ENCODE measurements at places on chromosomes 5 and 9. TPM values are rescaled to one million over a fixed set of nuclear protein-coding genes. Genes with fewer than 3 reads are reported as not detected.
A peak's percentile ranks its signal among the peaks of the same experiment; 100 is the strongest.

GRCh38 chr5:80607343-80607742 lies 37.3 kb upstream of the ANKRD34B start:
- H3K27ac ChIP-seq: no peak overlapping the region
- DNase-seq: no peak
- H3K4me1 ChIP-seq: no peaks in the 10 kb centered on the region

The GRIN1 gene
- not detected for total RNA-seq

DNA sequence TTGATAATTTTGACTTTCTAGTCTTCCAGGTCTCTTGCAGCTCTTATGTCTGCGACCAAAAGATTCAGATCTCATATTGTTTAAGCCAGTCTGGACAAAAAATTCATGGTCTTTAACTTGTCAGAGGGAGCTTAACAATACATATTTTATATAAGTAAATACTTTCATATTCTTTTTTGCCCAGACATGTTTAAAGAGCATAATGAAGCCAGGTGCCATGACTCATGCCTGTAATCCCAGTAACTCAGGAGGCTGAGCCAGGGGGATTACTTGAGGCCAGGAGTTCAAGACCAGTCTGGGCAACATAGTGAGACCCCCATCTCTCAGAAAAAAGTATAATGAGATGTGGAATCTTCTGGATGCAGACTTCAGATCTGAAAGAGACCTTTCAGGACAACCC lies 69.8 kb downstream of the JMY start:
- DNase-seq: no peak
- no peaks in the 10 kb centered on the region for H3K4me1 ChIP-seq
- no peak overlapping the region for H3K4me3 ChIP-seq
- H3K36me3 ChIP-seq: peaks cover 21% of the 10 kb centered on the region

- H3K27ac ChIP-seq: no peak overlapping the region
- no peak for DNase-seq
- H3K4me1 ChIP-seq: no peaks in the 10 kb centered on the region
These were observed 92.2 kb upstream of the TRPM3 start for GRCh38 chr9:71213633-71214032.

- no peak overlapping the region for H3K27ac ChIP-seq
- no peaks in the 10 kb centered on the region for H3K36me3 ChIP-seq
- no peaks in the 10 kb centered on the region for H3K27me3 ChIP-seq
- no peaks in the 10 kb centered on the region for H3K4me1 ChIP-seq
- no peak overlapping the region for H3K4me3 ChIP-seq
These were observed 69.9 kb downstream of the SEMA6A start for GRCh38 chr5:116504593-116505166.

DNA sequence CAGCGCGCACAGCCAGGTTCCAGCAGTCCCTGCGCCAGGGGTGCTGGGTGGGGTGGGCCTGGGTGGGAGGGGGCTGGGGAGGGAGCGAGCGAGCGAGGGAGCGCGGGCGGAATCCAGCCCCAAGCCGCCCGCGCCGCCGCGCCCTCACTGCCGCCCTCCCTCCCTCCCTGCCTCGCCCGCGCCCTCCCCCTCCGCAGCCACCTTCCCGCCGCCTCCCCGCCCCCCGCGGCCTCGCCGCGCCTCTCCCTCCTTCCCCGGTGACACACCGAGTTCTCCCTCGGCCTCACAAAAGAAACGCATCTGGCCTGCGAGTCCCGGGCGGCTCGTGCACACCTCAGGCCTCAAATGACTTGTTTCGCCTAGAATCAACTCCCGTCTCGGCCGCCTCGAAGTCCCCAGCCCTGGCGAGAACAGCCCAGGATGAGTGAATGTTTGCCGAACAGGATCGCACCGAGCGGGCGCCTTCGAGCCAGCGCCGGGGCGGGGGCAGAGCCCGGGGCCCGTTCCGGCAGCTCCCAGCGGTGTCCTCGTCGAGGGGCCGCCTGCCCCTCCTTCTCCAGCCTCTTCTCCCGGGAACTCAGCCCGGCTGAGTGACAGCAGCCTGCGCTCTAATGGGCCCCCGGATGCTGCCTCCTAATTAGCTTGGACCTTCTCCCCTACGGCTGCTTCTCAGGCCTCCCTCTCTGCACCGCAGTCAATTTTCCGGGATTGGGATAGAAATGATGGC lies 371 bp upstream of the PITX1 start:
- DNase-seq: peak; percentile 61
- peaks cover 34% of the 10 kb centered on the region for H3K4me1 ChIP-seq
- H3K27ac ChIP-seq: no peak overlapping the region
- peak overlapping the region; percentile 69 for H3K4me3 ChIP-seq
- H3K36me3 ChIP-seq: no peaks in the 10 kb centered on the region

DNA sequence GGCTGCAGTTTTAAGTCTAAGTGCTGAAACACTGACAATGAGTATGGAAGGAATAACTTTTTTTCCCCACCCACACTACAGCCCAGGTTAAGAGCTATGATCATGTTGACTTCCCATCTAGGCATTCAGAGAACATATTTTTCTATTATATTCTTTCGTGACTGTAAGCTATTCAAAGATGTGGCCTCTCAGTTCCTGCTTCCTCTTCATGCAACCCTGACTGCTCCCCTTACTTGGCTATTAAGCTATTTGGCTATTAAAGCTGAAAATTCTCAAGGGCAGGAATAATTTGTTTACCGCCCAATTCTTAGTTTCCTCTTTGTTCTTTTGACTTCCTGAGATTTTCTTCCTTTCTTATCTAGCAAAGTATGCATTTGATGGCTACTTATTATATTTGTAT lies 18.6 kb upstream of the ALDH1A1 start:
- H3K27ac ChIP-seq: no peak overlapping the region
- DNase-seq: no peak
- no peaks in the 10 kb centered on the region for H3K4me1 ChIP-seq
- H3K4me3 ChIP-seq: no peak overlapping the region
- peaks cover 3% of the 10 kb centered on the region for H3K27me3 ChIP-seq

The CDO1 gene
- 0.31 TPM for total RNA-seq

GRCh38 chr5:131419877-131420276 lies 156.0 kb downstream of the CDC42SE2 start:
- peaks cover 27% of the 10 kb centered on the region for H3K4me1 ChIP-seq
- H3K27ac ChIP-seq: peak overlapping the region; percentile 65
- peaks cover 5% of the 10 kb centered on the region for H3K36me3 ChIP-seq

DNA sequence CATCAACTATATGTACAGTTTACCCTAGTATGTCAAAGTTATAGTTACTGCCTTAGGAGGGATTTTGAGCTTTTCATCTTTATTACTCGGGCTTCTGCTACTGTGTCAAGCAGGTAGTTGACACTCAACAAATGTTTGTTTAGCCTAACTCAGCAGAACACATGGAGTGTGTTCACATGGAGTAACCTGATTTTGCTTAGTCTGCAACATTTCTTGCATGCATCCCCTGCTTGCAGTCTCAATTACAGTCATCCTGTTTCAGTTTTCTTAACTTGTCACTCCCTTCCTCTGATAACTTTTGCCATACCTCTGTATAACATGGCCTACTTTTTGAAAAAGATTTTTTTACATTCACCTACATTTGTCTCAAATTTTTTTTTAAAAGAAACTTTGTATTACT lies 135.5 kb downstream of the NMUR2 start:
- DNase-seq: no peak
- H3K27me3 ChIP-seq: peaks cover 1% of the 10 kb centered on the region
- H3K4me1 ChIP-seq: no peaks in the 10 kb centered on the region
- no peak overlapping the region for H3K4me3 ChIP-seq
- H3K27ac ChIP-seq: no peak overlapping the region

DNA sequence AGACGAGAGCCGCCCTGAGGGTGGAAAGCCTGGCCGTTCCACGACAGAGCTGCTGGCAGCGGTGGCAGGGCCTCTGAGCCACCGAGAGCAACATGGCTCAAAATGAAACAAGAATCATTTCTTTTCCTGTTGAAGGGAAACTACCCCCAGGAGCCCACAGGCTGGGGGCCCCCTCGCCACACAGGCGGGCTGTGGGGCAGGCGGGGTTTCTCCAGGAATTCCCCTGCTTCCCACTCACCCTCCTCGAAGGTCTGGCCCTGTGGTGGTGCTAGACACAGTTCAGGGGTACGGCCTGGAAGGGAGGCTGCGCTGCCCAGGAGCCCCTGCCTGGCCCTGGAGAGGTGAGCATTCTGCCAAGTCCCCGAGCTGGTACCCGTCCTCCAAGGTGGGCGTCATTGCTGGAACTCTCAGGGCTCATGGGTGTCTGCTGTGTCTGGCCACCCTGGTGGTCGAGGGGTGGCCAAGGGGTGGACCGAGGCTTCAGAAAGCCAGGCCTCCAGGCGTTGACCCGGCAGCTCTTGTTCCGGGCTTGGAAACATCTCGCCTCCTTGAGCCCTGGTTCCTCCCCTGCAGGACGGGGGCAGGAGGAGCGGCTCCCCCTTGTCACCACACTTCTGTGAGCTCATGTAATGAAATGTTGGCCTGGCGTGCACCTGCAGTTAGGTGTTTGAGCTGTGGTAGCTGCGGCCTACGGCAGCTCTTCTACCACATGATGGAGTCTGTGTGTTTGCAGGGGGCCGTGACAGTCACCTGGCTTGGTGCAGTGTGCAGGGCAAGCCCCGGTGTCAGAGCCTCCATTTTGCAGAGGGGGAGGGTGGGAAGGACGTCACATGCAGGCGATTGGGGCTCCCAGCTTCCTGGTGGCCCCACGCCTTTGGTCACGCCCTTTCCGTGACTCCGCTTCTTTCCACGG lies 65.3 kb downstream of the RXRA start:
- H3K4me3 ChIP-seq: peak overlapping the region; percentile 78
- H3K4me1 ChIP-seq: peaks cover 60% of the 10 kb centered on the region
- peak; percentile 93 for DNase-seq

DNA sequence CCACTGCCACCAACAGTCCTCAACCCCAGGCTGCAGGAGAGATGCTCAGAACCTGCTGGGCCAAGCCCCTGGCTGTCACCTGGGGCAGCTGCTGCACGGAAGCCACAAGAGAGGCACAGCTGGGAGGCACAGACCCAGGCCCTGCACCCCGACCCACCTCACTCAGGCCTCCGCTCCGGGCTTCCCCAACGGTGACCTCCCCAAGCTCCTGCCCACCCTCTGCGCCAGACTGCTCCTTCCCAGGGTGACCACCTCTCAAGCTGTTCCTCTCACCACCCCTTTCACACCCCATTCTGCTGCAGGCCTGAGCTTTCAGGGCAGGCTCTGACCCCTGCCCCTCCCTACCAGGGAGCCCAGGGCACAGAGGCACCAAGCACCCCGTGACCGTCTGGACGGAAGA lies 33.0 kb downstream of the VAV2 start:
- DNase-seq: no peak
- H3K27me3 ChIP-seq: no peaks in the 10 kb centered on the region
- H3K27ac ChIP-seq: no peak overlapping the region
- no peak overlapping the region for H3K4me3 ChIP-seq

The NRARP gene
- total RNA-seq: 1.1 TPM

DNA sequence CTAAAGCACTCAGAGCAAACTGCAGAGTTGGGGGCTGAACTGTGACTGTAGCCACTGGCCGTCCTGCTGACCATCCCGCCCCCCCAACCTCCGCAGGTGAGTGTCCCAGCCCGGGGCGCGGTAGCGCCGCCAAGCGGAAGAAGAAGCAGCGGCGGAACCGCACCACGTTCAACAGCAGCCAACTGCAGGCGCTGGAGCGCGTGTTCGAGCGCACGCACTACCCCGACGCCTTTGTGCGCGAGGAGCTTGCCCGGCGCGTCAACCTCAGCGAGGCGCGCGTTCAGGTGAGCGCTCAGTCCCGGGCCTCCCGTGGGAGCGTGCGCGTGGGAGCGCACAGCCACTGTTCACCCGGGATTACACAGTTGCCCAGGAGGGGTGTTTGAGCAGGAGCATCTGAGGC lies 33.7 kb downstream of the PTGES start:
- no peak overlapping the region for H3K4me3 ChIP-seq
- peaks cover 3% of the 10 kb centered on the region for H3K27me3 ChIP-seq
- H3K36me3 ChIP-seq: no peaks in the 10 kb centered on the region
- no peak overlapping the region for H3K27ac ChIP-seq
- H3K4me1 ChIP-seq: no peaks in the 10 kb centered on the region

The IL13 gene
- 13.0 TPM for total RNA-seq

The HTR4 gene
- not detected for total RNA-seq

DNA sequence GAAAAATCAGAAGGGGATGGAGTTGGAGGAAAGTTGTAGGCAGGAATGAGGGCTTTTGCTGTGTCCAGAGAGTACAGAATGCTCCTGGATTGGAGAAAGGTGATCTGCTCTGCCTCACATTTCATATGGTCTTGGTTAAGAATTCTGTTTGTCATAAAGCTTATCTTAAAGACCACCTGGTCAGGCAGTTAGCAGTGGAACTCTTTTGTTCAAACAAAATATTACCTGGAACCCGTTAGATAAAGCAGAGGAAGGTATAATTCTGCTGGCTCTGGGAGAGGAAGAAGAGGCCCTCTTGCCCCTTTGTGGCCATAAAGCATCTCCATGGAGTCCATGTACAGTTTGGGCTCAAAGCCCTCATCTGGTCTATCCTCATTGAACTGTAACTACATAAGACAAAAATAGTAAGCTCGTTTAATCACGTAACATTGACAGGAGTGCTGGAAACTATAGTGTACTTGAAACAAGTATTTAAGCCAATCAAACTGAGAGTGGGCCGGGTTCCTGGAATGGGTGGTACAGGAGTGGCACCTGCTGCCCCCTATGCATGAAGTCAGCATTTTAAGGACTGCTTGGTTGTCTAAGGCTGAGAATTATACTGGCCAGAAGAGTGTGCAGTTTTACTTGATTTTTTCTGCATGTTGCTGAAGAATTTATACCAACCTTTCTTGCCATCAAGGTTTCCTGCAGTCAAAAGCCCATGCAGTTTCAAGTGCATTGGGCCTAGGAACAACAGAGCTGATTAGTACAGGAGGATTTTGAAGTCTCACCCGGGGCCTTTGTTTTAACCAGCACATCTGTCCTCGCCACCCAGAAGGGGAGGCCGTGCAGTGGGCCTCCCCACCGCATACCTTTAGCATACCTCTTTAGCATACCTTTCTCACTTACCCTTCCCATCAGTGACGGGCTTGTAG lies 39.9 kb downstream of the STXBP1 start:
- H3K4me1 ChIP-seq: no peaks in the 10 kb centered on the region
- no peaks in the 10 kb centered on the region for H3K27me3 ChIP-seq
- H3K4me3 ChIP-seq: no peak overlapping the region
- no peak for DNase-seq
- no peak overlapping the region for H3K27ac ChIP-seq

- peak overlapping the region; percentile 77 for H3K27ac ChIP-seq
- no peak overlapping the region for H3K4me3 ChIP-seq
- no peaks in the 10 kb centered on the region for H3K27me3 ChIP-seq
- no peak for DNase-seq
These were observed 795 bp downstream of the NDUFAF2 start for GRCh38 chr5:60945813-60946187.

The CMYA5 gene
- 0.26 TPM for total RNA-seq

The SLC25A2 gene
- 0.19 TPM for total RNA-seq
